ENCODE measurements at places on chromosomes 3 and 15.

DNA sequence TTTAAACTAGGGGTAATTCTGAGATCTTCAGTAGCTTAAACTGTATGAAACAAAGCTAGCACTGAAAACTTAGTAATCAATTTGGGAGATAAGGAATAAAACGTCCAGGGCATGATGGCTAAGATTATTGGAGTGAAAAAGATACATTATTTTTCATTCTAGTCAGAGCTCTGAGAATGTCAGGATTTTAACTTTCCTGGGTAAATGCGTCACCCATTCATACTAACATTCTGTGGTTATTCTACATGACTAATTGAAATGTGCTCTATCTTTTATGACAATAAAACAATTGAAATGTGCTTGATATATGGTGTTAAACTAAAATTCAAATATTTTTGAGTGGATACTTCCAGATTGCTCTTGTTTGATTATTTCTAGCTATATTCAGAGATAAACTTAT, 626.0 kb downstream of the EDEM1 start:
- no peak for DNase-seq

DNA sequence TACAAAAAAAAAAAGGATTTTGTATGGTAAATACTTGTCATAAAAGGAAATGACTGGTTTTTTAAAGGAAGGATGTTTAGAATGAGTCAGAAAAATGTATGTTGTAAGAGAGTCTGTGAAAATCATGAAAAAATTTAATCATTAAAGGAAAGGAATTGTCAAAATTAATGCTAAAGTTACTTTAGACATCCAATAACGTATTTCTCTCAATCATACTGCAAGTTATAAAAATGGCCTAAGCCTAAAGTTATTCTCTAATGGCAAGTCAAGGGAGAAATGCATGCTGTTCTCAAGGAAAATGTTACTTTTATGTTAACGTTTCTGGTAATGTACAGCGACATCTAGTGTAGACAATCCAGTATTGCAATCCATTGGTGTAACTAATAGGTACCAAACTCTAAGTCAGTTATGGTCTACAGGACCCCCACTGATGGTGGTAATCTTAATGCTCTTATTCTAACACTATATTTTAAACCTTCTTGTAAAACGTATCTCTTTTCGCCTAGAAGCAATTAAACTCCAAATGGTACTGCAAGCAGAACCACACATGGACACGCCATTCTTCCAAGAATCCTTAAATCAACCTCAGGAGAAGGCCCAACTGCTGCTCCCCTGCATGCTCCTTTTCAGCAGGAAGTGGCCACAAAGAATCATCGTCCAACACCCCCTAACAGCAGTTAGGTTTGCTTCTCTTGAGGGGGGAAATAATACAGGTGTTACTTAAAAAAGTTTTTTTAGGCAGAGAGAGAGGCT, 35.2 kb downstream of the NCEH1 start:
- DNase-seq = peak; percentile 68

DNA sequence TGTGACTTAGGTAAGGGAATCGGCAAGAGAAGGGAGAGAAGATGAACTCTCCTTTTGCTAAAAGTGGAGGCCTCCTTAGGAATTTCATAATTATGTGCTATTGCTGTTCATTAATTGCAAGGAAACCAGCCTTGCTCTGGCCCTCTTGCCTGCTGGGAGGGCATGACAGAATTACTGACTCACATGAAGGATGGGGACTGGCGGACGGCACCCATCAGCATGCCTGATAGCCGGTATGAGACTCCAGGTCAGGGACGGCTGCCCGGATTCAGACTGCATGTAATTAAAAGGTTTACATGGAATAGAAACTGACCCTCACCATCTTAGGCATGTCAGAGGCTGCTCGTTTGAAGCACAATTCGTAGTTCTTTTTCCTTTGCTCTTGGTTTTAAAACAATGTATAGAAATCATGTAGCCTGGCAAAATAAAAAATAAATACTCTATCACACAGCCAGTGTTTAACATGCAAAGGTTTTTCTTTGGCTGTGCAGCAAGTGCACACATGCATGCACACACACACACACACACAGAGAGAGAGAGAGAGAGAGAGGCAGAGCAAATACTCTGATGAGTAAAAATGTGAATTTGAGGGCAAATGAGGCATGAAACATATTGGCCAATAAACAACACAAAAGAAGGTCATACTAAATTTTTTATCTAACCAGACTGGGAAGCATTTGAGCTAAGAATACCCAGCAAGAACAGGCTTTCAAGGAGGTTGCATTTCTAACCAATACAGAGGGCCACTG, 82.7 kb downstream of the FOXB1 start:
- DNase-seq = no peak

DNA sequence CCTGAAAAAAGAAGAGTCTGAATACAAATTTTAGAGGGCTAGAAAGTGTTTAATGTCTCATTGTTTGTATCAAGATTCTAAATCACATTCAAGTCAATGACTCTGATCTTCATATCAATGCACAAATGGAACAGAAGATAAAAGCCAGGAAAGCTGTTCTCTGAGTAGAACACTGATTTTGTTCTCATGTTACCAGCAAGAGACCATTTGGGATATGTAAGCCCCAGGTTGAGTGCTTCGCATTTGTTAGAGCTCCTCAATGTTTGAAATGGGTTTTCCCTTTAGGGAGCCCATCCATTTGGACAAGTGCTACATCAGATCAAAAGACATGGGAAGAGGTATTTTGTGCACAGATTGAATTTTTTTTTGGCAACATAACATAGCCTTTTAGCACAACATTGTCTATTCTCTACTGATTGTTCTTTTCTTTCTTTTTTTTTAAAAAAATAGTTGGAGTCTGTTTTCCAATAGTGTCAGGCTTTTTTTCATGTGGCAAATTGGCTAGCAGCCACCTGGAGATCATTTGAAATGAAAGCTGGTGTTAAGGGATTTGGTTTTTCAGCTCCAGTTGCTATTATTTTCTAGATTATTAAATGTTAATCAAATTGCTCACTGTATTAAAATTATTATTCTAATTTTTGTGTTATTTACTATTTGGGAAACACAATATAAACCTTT, 74.5 kb upstream of the ZPLD1 start:
- DNase-seq = no peak

DNA sequence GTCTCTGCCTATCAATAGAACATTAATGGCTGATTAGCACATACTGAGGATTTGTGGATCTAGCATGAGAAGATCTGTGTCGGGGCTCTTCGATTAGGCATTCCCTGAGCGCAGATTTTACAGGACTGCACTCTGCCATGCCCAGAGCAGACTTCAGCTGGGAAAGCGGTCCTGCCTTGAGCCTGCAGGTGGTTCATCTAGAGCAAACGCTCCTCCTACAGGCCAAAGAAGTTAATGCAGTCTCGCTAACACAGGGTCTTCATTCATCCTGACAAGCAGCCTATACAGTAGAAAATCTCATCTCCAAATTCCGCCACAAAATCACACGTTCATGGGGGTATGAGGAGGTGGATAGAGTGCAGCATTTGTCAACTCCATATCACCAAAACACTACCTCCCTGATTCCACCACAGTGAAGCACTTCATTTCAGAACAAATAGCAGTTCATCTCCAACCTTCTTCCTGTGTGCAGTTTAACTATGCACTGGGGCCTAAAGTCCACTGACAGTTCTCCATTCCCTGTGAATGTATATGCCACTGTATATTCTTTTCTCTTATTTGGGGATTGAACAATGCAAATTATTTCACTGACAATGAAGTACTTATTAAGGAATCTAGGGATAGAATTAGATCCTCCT, 405.8 kb downstream of the IGSF11 start:
- no peak for DNase-seq

GRCh38 chr3:86109434-86109833, 881.5 kb downstream of the VGLL3 start:
- no peak for DNase-seq

GRCh38 chr3:143974271-143975238, 2.9 kb downstream of the DIPK2A start:
- no peak for DNase-seq

DNA sequence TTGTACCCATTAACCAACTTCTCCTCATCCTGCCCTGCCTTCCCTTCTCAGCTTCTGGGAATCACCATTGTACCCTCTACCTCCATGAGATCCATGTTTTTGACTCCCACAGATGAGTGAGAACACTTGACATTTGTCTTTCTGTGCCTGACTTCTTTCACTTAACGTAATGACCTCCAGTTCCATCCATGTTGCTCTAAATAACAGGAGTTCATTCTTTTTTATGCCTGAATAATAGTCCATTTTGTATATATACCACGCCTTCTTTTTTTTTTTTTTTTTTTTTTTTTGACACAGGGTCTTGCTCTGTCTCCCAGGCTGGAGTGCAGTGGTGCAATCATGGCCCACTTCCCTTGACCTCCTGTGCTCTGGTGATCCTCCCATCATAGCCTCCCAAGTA, 6.7 kb downstream of the SNX1 start:
- DNase-seq = no peak

Measured in CD8-positive, alpha-beta T cell (primary cell).